Neural crest cell (in vitro differentiated cells): ENCODE measurements at places on chromosomes 16 and 17. TPM values are rescaled to one million over a fixed set of nuclear protein-coding genes. Genes with fewer than 3 reads are reported as not detected.

GIT1 gene
- 89.3 and 96.5 TPM in 2 replicates for total RNA-seq

EFNB3 gene
- total RNA-seq, result 25.3 and 25.5 TPM in 2 replicates

MARVELD3 gene
- total RNA-seq, result not detected in 2 replicates

ITGAL gene
- not detected in 2 replicates for total RNA-seq

GRCh38 chr16:10504404-10504885, 76.0 kb downstream of the EMP2 start:
- no peaks in the 10 kb centered on the region for H3K4me1 ChIP-seq
- H3K27ac ChIP-seq, result no peak overlapping the region
- no peak for DNase-seq
- H3K36me3 ChIP-seq, result no peaks in the 10 kb centered on the region
- no peak overlapping the region for H3K4me3 ChIP-seq
- no peaks in the 10 kb centered on the region for H3K27me3 ChIP-seq
